ENCODE measurements at places on chromosomes 7 and 10. TPM values are rescaled to one million over a fixed set of nuclear protein-coding genes. Genes with fewer than 3 reads are reported as not detected.

Gene CHST3
- total RNA-seq = 1.1 TPM

Gene ANXA8
- total RNA-seq = not detected

Gene CC2D2B
- total RNA-seq = 0.75 TPM

Gene GRB10
- total RNA-seq = 9.4 TPM

Gene DNAJB6
- 75.0 TPM for total RNA-seq

Gene PIK3AP1
- 10.4 TPM for total RNA-seq

Gene ZNF479
- not detected for total RNA-seq

Gene CDHR3
- total RNA-seq = 19.7 TPM
